ENCODE measurements at places on chromosomes 16 and 17. TPM values are rescaled to one million over a fixed set of nuclear protein-coding genes. Genes with fewer than 3 reads are reported as not detected.

DNA sequence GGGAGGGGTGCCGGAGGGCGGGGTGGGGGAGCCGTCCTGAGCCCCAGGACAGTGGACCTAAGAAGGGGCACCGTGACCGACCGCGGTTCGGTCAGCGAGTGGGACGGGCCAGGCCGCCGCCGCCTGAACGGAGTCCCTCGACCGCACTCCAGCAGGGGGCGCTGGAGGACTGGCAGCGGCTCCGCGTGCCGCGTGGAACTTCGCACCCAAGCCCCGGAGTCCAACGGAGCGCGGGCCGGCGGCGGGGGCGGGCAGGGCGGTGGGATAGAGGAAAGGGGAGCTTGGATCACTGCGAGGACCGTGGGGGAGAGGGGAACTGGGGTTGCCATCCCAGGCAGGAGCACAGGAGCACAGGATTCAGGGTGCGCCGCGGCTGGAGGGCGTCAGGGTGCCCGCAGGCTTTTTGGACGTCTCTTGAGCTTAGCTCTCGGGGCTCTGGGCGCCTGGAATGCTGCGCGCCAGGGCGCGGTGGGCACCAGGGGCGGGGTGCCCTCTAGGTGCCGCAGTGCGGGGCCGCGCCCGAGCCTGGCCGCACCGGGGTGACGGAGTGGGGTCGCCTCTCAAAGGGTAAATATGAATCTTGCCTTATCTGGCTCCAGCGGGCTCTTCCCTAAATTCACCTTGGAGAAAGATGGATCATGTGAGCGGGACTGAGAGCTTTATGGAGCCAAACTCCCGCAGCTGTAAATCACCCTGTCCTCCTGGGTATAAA is 379 bp upstream of the OTOP2 start:
- no peak overlapping the region for H3K4me3 ChIP-seq
- DNase-seq = peak; percentile 64
- no peaks in the 10 kb centered on the region for H3K4me1 ChIP-seq
- H3K27me3 ChIP-seq = peaks cover 44% of the 10 kb centered on the region

The KLHDC4 gene
- 73.1 TPM for total RNA-seq

The CDK12 gene
- total RNA-seq = 83.9 TPM

DNA sequence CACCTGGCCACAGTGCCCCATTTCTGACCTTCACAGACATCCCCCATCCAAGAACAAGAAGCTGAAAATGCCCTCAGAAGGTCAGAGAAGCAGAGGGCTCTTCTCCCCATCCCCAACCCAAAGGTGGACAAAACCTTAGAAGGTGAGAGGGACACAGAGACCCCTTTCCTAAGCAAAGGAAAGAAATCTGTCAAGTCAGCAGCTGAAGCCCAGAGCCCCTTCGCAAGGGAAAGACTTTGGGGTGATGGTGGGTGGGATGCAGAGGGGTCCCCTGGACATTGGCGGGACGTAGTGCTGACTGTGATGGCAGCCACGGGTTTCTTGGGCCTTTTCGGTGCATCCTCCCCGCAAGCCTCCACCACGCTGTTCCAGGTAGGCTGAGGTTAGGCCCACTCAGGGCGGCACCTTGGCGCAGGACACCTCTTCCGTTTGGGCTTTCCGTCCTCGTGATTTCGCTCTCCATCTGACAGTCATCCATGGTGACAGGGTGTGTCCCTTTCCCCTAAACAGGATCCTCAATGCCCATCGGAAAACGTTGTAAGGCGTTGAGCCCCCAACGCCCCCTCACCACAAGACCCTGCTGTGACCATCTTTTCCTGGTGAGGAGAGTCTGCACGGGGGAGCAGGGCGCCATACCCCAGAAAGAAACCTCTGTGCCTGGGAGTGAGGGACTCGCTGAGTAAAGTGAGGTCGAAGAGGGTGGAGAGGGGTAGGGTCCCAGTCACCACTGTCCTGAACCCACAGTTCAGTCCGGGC is 10.7 kb upstream of the GSDMA start:
- peak overlapping the region; percentile 69 for H3K4me3 ChIP-seq
- H3K27me3 ChIP-seq = peaks cover 4% of the 10 kb centered on the region
- H3K36me3 ChIP-seq = no peaks in the 10 kb centered on the region
- H3K27ac ChIP-seq = peak overlapping the region; percentile 49
- DNase-seq = no peak

- DNase-seq = no peak
- peaks cover 48% of the 10 kb centered on the region for H3K27me3 ChIP-seq
- no peak overlapping the region for H3K27ac ChIP-seq
- H3K36me3 ChIP-seq = no peaks in the 10 kb centered on the region
- peaks cover 12% of the 10 kb centered on the region for H3K4me1 ChIP-seq
Measured at GRCh38 chr17:81391293-81391935, 3.8 kb upstream of the BAHCC1 start.

The ARL5C gene
- total RNA-seq = 0.07 TPM

The SLC6A2 gene
- not detected for total RNA-seq

- H3K36me3 ChIP-seq = no peaks in the 10 kb centered on the region
- H3K27ac ChIP-seq = no peak overlapping the region
- H3K27me3 ChIP-seq = no peaks in the 10 kb centered on the region
- no peak for DNase-seq
- no peak overlapping the region for H3K4me3 ChIP-seq
Measured at GRCh38 chr17:18143044-18143936, 34.7 kb downstream of the MYO15A start.

The GFAP gene
- total RNA-seq = 0.34 TPM

GRCh38 chr17:73096211-73096610 is 3.7 kb upstream of the SLC39A11 start:
- H3K4me3 ChIP-seq = no peak overlapping the region
- no peaks in the 10 kb centered on the region for H3K36me3 ChIP-seq
- no peak for DNase-seq
- no peak overlapping the region for H3K27ac ChIP-seq
- H3K27me3 ChIP-seq = peaks cover 7% of the 10 kb centered on the region

- H3K27me3 ChIP-seq = no peaks in the 10 kb centered on the region
- no peak overlapping the region for H3K27ac ChIP-seq
- H3K4me3 ChIP-seq = no peak overlapping the region
- DNase-seq = no peak
- no peaks in the 10 kb centered on the region for H3K36me3 ChIP-seq
- H3K4me1 ChIP-seq = peaks cover 15% of the 10 kb centered on the region
Measured at GRCh38 chr16:15518381-15519351, 84.3 kb downstream of the BMERB1 start.

The GAS7 gene
- total RNA-seq = 0.18 TPM

The CCL17 gene
- 0.37 TPM for total RNA-seq

The ASB16 gene
- total RNA-seq = 0.59 TPM

The LPO gene
- total RNA-seq = not detected

GRCh38 chr17:41529491-41529915 is 1.4 kb upstream of the KRT19 start:
- peaks cover 56% of the 10 kb centered on the region for H3K27me3 ChIP-seq
- H3K4me1 ChIP-seq = peaks cover 1% of the 10 kb centered on the region
- no peaks in the 10 kb centered on the region for H3K36me3 ChIP-seq
- H3K27ac ChIP-seq = no peak overlapping the region

The ZNF287 gene
- 7.9 TPM for total RNA-seq

- no peak overlapping the region for H3K27ac ChIP-seq
- H3K27me3 ChIP-seq = no peaks in the 10 kb centered on the region
- no peaks in the 10 kb centered on the region for H3K36me3 ChIP-seq
Measured at GRCh38 chr16:12511708-12512107, 292.0 kb downstream of the CPPED1 start.

DNA sequence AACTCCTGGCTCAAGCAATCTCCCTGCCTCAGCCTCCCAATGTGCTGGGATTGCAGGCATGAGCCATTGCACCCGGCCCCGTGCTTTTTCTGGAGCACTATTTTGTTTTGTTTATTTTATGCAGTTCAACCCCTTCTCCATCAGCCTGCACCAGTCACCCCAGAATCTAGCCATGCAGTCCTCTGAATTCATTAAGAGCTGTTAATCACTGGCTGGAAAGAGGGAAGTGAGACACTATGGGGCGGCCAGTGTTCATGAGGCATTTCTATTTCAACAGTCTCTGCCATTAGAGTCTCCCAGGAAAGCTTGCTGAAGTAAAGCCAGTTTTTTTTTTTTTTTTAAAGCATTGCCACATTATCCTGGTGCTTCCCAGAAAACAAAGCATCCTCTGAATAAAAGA is 1.7 kb downstream of the VWA3A start:
- no peak for DNase-seq
- peaks cover 1% of the 10 kb centered on the region for H3K4me1 ChIP-seq
- no peaks in the 10 kb centered on the region for H3K36me3 ChIP-seq
- peaks cover 20% of the 10 kb centered on the region for H3K27me3 ChIP-seq
- no peak overlapping the region for H3K27ac ChIP-seq
- H3K4me3 ChIP-seq = no peak overlapping the region

The APOH gene
- not detected for total RNA-seq

The SSTR5 gene
- total RNA-seq = not detected

The RNF222 gene
- total RNA-seq = not detected

DNA sequence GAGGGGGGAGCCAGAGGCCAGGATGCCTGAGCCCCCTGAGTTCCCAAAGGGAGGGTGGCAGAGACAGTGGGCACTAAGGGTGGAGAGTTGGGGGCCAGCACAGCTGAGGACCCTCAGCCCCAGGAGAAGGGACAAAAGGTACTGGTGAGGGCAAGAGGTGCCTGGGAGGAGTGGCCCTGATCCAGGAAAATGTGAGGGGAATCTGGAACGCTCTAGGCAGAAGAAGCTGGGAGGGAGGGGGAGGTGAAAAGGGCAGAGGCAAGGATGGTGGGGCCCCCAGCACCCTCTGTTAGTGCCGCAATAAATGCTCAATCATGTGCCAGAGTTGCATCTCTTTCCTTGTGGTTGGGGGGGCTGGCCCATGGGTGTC is 1.1 kb downstream of the TCAP start:
- peaks cover 4% of the 10 kb centered on the region for H3K4me1 ChIP-seq
- no peak overlapping the region for H3K27ac ChIP-seq
- no peak overlapping the region for H3K4me3 ChIP-seq
- peaks cover 22% of the 10 kb centered on the region for H3K27me3 ChIP-seq
- no peak for DNase-seq

DNA sequence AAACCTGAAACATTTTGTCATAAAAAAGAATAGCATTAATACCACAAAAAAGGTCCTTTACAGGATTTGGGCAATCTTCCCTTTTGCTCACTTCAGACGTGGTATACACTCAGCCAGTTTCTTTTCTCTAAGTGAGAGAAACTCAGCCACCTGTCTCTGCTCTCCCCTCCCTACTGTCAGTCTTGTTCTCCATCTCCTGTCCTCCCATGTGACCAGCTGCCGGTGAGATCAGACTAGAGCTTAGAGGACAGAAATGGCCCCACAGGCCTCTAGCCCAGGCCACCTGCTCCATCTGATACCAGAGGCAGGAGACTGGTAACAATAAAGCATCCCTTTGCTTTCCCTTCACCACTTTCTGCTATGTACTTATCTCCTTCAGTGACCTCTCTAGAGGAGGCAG is 34.9 kb downstream of the CMC2 start:
- DNase-seq = no peak
- H3K36me3 ChIP-seq = peaks cover 51% of the 10 kb centered on the region
- no peaks in the 10 kb centered on the region for H3K27me3 ChIP-seq
- no peak overlapping the region for H3K4me3 ChIP-seq

- H3K4me3 ChIP-seq = no peak overlapping the region
- H3K36me3 ChIP-seq = no peaks in the 10 kb centered on the region
- H3K4me1 ChIP-seq = peaks cover 3% of the 10 kb centered on the region
- H3K27me3 ChIP-seq = peaks cover 36% of the 10 kb centered on the region
- no peak overlapping the region for H3K27ac ChIP-seq
- peak; percentile 11 for DNase-seq
Measured at GRCh38 chr16:22813223-22813947, 577 bp upstream of the HS3ST2 start.

The CDRT15 gene
- not detected for total RNA-seq

- no peaks in the 10 kb centered on the region for H3K36me3 ChIP-seq
- H3K27ac ChIP-seq = no peak overlapping the region
- no peak overlapping the region for H3K4me3 ChIP-seq
- peaks cover 2% of the 10 kb centered on the region for H3K4me1 ChIP-seq
- peaks cover 4% of the 10 kb centered on the region for H3K27me3 ChIP-seq
- DNase-seq = no peak
Measured at GRCh38 chr16:56246051-56246817, 54.9 kb downstream of the GNAO1 start.

The TBC1D3E gene
- total RNA-seq = not detected

Measured in activated T-helper 2 cell treated with anti-CD3 and anti-CD28 coated beads, Interferon-gamma antibody, Interleukin-2, Interleukin-4, amounts not matched to agents 10 μg/mL and 5 μg/mL and 100 μg/mL, durations not matched to agents 14 hours and 24 hours and 36 hours (primary cell).